Jurkat, Clone E6-1 (cell line): ENCODE measurements at places on chromosomes 11 and 22.

DNA sequence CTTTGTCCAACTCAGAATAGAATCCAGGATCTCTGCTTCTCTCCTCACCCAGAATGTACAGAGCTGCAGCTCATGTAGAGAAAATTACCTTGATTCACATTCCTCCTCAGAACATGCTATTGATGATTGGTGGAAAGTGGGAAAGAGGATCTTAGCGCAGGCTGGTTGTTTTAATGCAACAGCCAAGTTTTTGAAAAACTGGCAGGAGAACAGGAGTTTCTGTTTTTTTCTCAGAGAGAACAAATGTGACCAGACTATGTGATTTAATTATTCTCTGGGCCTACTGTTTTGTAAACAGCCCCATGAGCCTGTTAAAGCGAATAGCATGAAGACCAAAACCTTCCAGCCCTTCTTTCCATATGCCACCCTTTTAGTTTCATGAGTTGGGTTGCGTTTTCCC, 19.1 kb upstream of the IL18BP start:
- DNase-seq, result no peak

GRCh38 chr22:24957043-24957442, 4.5 kb downstream of the KIAA1671 start:
- no peak for DNase-seq

DNA sequence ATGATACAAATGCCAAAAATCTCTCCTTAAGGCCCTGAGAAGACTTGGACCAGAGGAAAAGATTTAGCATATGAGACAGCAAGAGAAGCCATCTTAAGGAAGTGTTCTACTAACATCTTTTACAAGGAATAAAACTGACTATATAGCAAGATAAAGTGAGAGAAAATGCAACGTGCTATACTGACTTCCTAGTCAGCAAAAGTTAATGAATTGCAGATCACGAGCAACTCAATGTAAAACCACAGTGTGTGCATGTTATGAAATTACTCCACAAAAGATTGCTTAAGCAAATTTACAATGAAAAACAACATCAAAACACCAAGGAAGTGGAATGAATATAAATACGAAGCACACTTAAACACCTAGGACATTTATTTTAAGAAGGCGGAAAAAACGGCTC, 187.5 kb downstream of the CADM1 start:
- DNase-seq, result no peak

- no peak for DNase-seq
These were observed 4.4 kb downstream of the CACNA1I start for GRCh38 chr22:39574779-39575551.

DNA sequence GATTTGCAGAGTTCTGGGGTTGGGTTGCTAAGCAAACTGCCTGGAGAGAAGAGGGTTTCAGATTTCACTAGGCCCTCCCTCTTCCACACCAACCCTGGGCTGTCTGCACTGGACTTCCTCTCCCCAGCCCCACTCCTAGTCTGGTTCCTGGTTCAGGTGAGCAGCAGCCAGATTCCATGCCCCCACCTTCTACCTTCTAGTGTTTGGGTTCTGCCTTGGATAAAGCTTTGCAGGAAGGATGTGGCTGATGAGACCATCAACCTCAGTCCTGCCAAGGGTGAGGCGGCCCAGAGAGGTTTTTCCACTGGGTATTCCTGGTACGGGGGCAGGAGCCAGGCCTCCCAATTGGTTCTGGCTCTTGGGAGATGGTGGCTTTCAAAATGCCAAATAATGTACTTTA, 68.3 kb downstream of the BCR start:
- DNase-seq, result no peak

DNA sequence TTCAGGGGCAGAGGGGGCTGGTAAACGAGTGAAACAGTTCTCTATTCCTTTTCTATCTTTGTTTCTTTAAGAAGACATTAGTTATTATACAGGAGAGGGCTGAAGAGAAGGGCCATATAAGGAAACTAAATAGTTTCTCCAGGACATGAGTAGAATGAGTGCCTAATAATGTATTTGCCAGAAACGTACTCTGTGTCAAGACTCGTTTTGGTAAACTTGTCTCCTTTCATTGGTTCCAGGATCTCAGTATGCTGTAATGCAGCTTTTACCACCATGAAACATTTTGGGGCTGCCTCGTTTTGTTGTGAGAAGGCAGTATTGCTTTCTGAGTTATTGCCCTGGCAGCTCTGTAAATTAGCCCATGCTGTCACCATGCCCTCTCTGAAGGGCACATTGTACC, 51.7 kb downstream of the POLD3 start:
- DNase-seq, result no peak

DNA sequence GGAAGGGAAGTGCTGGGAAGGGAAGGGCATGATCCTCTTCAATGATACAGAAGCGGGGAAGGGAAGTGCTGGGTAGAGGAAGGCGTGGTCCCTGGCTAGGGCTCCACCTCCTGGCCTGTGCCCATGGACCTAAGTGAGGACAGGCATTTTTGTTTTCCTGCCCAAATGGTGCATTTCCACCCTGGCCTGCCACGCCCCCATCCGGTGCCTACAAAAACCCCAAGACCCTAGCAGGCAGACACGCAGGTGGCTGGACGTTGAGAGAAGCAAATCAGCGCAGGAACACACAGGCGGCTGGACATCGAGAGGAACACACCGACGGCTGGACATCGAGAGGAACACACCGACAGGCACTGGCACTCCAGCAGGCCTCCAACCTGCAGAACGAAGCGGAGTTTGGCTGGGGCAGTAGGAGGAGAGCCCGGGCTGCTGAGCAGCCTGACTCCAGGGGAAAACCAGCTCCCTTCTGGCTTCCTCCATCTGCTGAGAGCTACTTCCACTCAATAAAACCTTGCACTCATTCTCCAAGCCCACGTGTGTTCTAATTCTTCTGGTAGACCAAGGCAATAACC, 628.3 kb downstream of the BUD13 start:
- DNase-seq, result no peak

GRCh38 chr11:12846786-12847615, 162.1 kb upstream of the RASSF10 start:
- peak; percentile 46 for DNase-seq

- no peak for DNase-seq
These were observed 542 bp downstream of the HPS4 start for GRCh38 chr22:26483043-26483438.

DNA sequence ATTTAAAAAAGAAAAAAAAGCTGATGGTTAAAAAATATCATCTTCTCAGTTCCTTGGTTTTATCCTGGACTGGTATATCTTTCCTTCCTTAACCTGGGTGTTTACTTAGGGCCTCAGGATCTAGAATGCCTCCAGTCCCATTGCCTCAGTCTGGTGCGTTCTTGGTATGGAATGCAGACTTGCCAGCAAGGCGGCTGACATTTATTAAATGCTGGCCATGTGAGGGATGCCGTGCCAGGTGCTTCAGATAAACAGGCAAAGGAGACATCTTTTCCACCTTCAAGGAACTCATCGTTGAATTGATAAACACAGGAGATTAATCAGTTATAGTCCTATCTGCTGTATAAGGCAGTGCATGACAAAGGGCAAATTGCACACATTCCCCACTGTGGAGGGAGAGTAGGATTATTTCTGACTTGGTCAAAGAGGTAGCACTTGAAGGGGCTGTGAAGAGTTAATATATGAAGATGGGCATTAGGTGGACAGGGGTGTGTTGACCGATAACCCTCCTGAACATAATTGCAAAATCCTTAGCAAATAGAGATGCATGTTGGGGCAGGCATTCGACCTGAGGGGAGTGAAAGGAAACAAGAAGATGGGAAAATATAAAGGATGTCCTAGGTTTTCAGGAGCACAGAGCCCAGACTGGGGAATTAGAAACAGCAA, 54.4 kb downstream of the ALX4 start:
- no peak for DNase-seq

DNA sequence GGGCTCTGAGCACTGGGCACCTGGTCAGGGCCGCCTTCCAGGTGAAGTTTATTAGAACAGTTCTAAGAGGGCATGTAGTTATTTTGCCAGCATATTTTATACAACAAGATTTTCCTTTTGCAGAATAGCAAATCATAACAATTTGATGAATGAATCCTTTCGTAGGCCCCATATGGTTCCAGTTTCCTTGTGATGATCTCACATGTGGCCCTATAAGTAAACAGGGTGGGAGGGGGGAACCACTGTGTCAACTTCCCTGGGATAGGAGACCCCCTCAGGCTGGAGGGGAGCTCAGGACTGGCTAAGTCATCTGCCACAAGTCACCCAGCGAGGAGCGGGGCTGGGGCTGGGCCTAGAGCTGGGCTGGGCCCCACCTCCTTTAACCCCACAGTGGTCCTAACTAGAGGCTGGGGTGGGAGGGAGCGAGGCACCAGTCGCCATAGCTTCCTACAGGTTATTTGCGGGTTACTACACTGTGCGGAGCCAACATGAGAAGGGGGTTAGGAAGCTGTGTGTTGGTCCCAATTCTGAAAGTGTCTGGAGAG, 4.2 kb downstream of the FBLN1 start:
- no peak for DNase-seq

DNA sequence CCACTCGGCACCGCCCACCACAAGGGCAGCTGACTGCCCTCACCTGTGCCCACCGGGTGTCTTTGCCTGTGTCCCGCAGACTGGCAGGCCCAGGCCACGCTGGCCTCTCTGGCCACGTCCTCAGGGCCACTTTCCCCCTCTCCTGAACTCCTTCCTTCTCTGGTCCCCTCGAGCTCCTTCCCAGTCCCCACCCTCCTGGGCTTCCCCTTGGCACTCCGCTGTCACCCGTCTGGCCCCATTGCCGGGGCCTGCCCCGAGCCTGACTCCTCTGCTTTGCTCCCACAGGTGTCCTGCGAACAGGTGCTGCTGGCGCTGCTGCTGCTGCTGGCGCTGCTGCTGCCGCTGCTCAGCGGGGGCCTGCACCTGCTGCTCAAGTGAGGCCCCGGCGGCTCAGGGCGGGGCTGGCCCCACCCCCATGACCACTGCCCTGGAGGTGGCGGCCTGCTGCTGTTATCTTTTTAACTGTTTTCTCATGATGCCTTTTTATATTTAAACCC, 14.2 kb downstream of the MCAT start:
- peak; percentile 63 for DNase-seq
